ENCODE measurements at places on chromosomes 13 and 19.

- DNase-seq, result no peak
Measured at GRCh38 chr19:341386-342127, 3.0 kb downstream of the MIER2 start.

DNA sequence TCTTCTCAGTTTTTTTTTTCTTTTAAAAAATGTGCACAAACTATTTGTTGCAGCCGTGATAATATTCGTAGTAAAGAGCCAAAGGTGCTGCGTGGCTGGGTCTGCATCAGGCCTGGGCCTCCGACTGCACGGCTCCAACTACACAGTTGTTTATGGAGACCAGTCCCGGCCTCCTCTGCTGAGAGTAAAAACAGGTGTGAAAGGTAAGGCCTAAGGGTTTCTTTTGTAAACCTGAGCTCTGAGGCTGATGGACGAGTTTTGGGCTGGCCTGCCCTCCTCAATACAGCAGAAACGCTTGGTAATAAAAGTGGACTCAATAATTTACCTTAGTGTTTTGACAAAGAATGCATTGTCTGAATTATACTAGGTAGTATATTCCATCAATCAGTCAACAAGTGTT, 3.9 kb downstream of the MBNL2 start:
- DNase-seq, result no peak

DNA sequence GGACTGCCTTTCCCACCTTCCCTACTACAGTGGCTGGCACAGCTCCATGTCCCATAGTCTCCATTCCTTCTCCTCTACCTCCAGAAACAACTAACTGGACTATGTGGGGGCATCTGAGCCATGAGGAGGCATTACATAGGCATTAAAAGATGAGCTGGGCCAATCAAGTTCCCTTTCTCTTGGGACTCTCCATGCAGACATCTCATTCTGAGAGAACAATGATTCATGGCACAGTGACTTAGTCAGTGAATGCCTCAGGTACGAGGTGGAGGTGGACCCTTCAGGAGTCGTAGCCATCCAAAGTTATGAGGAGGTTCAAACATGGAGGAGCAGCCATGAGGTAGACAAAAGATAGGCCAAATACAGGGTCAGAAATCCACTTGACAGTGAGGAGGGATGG, 70.0 kb downstream of the GPC6 start:
- DNase-seq, result no peak

GRCh38 chr13:105426441-105426840, 1109.0 kb downstream of the EFNB2 start:
- DNase-seq, result no peak

- no peak for DNase-seq
Measured at GRCh38 chr19:7623725-7624603, 5.4 kb downstream of the XAB2 start.

GRCh38 chr19:43555185-43555770, 20.0 kb downstream of the XRCC1 start:
- DNase-seq, result no peak

- DNase-seq, result no peak
Measured at GRCh38 chr13:29621051-29621800, 25.7 kb upstream of the SLC7A1 start.

DNA sequence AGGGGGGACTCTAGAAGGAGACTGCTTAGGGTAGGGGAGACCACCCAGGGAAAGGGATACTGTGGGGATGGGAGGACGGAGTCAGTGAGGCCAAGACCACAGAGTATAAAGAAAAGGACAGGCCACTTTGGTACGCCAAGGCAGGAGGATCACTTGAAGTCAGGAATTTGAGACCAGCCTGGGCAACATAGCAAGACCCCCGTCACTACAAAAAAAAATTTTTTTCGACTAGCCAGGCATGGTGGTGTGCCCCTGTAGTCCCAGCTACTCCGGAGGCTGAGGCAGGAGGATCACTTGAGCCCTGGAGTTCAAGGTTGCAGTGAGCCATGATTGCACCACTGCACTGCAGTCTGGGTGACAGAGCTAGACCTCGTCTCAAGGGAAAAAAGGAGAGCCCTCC, 6.6 kb downstream of the IFNL3 start:
- no peak for DNase-seq

DNA sequence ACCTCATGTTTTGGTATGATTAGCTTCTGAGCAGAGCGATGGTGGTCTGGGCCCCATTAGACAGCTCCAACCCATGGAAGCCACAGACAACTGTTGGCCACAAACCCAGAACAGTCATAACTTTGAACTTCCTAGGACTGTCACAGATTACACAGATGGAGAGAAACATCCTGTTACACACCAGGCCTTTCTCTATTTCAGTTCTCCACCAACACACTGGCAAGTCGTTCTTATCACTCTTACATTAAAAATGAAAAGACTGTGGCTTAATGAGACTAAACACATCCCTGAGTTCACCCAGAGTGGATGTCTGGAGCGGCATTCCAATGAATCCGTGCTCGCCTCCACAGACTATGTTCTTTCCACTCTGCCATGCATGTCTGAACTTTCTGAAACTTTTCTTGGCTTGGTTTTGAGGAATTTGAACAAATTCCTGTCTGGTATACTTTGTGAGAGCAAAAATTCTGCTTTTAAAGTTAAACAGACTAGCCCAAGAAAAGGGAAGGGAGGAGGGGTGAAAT, 109.1 kb downstream of the NALCN start:
- no peak for DNase-seq

GRCh38 chr13:111659219-111659775, 338.9 kb downstream of the TEX29 start:
- no peak for DNase-seq

DNA sequence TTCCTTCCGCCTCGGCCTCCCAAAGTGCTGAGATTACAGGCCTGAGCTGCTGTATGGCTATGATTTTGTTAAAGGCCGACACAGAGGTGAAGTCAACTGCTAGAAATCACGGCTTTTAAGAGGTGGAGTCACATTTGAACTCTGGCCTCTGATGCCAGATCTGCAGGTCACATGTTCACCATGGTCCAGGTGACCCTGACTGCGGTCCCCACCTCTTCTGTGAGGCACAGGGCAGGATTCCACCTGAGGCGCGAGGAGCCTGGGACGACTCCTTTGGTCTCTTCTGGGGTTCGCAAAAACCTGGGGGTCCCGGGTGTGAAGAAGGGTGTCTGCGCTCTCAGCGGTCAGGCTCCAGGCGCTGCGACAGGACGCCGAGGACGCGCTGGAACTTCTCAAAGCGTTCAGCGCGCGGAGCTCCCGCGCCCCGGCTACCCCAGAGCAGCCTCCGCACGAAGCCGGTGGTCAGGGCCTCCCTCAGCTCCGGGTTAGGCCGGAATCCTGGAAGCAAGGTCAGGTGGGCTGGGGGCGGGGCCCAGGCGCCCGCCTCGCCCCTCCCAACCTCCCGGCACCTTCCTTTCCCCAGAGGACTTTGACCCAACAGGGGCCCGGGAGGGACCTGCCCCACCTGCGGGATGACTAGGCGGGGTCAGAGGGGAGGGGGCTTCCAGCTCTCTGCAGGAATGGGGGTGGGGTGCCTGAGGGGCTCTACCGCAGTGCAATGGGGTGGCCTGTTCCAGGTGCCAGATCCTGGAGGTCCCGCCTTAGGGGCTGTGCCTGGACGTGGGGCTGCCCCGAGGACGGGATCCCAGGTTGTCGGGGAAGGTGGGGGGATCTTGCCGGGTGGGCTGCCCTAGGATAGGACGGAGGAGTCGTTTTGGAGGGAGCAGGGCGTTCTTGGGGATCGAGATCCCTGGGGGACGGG, 13.0 kb downstream of the TRIP10 start:
- no peak for DNase-seq

DNA sequence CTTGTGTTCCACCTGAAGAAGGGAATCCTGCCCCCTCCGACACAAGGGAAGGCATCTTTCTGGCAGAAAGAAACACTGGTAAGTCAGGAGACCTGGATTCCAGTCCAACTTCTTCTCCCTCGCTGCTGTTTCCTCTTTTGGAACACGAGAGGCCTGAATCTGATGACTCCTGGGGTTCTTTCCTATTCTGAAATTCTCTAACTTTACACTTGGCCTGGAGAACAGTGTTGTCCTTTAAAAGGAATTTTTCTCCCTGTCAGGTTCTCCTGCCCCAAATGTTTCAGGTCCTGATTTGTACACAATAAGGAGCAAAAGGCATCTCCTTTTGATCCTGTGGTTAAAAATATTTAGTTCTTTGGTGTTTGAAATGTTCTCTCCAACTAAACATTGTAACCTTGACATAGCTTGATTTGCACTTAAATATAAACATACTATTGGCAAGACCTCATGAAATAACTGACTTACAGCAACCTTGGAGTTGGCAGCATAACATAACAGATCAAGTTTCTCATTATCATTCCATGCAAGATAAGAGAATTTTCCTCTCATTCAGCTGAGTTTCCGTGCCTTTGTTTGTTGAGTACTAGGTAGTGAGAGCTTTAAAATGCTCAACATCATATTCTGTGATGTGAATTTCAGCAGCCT, 244.8 kb downstream of the COG6 start:
- no peak for DNase-seq

DNA sequence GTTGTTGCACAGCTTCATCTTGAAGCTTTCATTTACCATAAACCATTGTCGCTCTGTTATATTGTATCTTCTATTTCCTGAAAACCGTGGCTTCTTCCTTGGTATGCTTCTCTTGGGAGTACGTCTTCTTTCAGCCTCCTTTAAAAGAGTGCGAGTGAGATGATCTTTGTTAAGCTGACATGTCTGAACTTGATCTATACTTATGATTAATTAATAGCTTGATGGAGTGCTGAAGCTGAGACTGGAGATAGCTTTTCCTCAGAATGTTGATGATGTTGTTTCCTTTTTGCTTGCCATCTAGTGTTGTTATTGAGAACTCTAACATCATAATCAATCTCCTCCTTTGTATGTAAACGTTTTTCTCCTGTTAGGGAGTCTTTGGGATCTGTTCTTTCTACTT, 529.3 kb upstream of the SPRY2 start:
- DNase-seq, result no peak

- DNase-seq, result no peak
Measured at GRCh38 chr13:44498502-44498901, 77.6 kb downstream of the TSC22D1 start.

GRCh38 chr13:46598140-46598819, 45.3 kb downstream of the LRCH1 start:
- DNase-seq, result no peak

- no peak for DNase-seq
Measured at GRCh38 chr13:30666113-30666512, 48.4 kb downstream of the USPL1 start.

DNA sequence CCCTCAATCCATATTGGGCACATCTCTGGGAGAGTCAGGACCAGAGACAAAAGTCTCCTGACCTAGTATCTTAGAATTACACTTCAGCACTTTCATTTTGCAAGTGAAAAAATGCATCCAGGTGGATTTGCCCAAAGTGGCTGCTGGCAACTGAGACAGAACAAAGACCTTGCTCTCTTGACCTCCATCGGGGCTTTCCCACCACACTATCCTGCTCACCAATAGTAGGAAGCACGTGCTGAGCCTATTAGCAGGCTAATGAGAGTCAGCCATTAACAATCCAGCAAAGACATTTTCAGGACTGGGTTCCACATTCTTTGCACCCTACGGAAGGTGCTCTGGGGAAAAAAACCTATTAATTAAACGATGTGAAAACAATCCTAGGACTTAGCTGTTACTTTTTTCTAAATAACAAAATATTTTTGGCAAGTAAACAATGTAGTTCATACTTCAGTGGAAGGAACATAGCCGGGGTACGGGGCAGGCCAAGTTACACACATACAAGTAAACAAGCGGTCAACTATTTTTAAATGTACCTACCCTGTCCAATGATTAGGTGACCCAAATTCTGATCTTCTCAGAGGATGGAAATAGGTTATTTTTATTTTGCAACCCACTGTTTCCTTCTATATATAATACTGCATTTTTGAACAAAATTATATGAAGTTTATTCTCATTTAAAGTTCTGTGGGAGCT, 78.6 kb downstream of the CDADC1 start:
- no peak for DNase-seq

GRCh38 chr19:50719566-50719965, at the start of gene SHANK1:
SHANK1 (minus strand) TSS chr19:50719802; CDS start chr19:50716919, 2,883 bp downstream.
- DNase-seq, result no peak

DNA sequence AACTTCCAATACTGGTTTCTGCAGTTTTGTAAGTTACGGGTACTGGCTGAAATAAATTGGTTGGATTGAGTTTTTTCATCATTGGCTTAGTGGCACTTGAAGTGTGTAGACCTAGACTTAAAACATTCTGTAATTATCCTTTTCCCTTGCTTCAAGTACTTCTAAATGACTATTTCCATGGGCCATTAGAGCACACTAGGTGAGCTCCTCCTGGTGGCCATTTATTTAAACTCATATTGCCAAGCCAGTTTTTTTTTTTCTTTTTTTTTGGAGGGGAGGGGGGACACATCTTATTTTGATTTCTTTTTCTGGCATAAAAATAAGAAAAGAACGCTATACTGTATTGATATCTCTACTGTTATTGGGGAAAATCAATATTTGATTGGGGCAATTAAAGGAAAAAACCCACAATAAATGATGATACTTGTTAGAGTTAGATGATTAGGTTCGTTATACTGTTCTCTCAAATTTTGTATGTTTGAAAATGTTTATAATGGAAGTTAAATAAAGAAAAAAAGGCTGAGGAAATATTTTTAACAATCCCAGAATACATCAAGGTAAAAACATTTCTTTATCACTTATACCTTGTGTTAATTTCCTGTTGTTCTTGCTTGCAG, 82.9 kb downstream of the PDS5B start:
- no peak for DNase-seq

- no peak for DNase-seq
Measured at GRCh38 chr19:41624515-41624914, 2.4 kb downstream of the CEACAM4 start.

DNA sequence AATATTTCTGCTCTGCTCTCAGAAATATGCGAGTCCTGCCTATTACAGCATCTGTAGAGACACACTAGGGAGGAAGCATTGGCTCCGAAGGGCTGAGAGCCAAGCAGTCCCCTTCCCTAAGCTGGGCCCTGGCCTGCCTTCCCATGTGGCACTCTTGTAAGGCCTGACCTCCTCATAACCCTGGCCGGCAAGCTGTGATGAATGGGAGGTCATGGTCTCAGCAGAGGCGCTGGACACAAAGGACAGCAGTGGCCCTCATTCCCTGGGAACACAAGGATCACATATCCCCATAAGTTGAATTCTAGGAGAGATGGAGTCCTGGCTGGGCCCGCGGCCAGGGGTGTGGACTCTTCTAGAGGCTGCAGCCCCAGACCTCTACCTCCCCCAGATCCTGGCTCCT, 483.3 kb downstream of the ZNF536 start:
- no peak for DNase-seq

DNA sequence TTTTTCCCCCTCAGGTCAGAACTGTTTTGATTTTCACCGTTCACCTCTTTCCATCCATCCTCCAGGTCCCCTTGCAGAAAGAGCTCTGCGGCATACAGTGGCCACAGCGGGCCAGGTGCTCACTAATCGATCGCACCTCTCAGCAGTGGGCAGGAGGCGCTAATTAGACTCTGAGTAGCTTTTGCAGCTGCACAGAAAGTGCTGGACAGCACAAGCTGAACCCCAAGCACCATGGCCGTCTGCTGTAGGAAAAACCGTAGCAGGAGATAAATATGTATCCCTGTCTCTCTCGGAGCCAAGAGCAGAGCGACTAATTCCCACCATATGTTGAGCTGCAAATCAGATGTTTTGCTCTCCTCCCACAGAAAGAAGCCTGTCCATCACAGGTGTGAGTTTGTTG, 54.4 kb downstream of the PEX11G start:
- DNase-seq, result no peak
